ENCODE measurements at places on chromosomes 4 and X.

DNA sequence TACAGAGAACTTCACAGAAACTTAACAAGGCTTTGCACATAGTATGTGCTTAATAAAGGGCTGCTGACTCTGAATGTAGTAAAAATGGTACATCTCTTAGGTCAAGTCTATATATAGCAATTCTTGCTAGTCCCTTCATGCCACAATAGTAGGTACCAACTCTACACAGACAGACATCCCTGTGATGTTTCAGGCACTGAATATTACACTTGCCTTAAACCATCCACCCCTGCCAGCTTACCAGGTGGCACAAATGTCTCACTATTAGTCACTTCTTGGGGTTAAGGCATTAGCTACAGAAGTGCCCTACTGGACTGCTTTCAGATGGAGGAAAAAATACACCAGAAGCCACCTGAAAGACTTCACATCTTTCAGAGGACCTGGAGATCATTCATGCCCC lies 86.3 kb upstream of the CITED1 start:
- DNase-seq: no peak

- DNase-seq: no peak
Measured at GRCh38 chrX:25034889-25035288, 19.1 kb upstream of the ARX start.

- peak; percentile 29 for DNase-seq
Measured at GRCh38 chr4:114694770-114695169, 96.2 kb downstream of the UGT8 start.

- peak; percentile 27 for DNase-seq
Measured at GRCh38 chr4:105551965-105552746, at the start of gene ARHGEF38. TSS of gene ARHGEF38 (plus strand) at chr4:105552620. CDS start at chr4:105552766, 146 bp downstream.

DNA sequence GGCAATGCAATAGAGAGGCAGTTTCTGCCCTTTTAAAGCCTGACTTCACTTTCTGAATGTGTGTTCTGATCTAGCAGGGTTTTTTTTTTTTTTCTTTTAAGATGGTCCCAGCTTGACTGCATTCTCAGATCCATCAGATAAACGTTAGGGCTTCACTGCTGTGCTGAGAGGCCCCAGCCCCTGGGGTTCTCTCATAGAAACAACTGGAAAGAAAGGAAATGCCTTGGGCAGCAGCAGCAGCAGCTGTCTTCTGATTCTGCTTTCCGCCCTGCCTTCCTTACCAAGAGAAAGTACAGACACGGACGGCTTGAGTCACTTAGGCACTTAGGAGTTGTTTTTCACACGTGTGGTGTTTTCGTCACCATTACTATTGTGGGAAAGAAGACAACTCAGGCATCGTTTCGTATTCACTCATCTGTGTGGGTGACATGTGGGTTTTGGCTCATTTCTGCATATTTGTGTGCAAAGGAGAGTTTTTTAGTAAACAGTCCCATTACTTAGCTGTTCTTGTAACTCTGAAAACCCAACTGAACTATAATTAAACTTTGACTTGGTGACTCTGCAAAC lies 172.0 kb downstream of the PTTG2 start:
- DNase-seq: peak; percentile 87

DNA sequence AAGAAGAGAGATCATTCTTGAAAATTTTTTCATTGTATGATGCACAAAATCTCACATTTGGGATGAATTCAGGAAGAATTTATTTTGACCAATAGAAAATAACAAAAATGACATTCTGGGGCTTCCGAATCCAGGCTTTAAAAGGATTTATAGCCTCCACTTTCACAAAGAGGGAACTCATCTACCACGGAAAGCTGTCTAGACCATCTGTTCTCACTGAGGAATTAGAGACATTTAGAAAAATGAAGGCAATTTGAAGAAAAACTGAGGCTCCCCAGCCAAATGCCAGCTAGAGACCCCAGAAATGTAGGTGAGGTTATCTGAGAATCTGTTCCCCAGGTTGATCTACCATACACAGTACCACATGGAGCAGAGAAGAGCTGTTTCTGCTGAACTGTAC lies 464.3 kb downstream of the TMA16 start:
- DNase-seq: no peak

- DNase-seq: peak; percentile 7
Measured at GRCh38 chr4:84804136-84804535, 162.4 kb downstream of the WDFY3 start.

- no peak for DNase-seq
Measured at GRCh38 chr4:2672700-2673099, 83.4 kb downstream of the TNIP2 start.

GRCh38 chr4:167234316-167234881 lies at the start of gene SPOCK3:
TSS of gene SPOCK3 (minus strand) at chr4:167234494.
- DNase-seq: peak; percentile 36

GRCh38 chrX:131633285-131633917 lies 89.5 kb downstream of the OR13H1 start:
- DNase-seq: peak; percentile 54

DNA sequence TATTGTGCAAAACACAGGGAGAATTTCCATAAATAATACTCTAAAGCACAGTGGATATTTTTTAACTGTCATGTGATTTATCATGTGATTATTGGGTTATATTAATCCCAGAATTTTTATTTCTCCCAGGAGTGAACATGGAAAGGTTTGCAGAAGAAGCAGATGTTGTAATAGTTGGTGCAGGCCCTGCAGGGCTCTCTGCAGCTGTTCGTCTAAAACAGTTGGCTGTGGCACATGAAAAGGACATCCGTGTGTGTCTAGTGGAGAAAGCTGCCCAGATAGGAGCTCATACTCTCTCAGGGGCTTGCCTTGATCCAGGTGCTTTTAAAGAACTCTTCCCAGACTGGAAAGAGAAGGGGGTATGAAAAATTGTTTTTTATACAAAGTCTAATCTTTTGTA lies 10.0 kb downstream of the ETFDH start:
- DNase-seq: no peak

Measured in GM03348 (cell line).